ENCODE measurements at places on chromosomes 3 and 15.

- DNase-seq = no peak
Measured at GRCh38 chr15:33730815-33731214, 237.5 kb upstream of the CHRM5 start.

DNA sequence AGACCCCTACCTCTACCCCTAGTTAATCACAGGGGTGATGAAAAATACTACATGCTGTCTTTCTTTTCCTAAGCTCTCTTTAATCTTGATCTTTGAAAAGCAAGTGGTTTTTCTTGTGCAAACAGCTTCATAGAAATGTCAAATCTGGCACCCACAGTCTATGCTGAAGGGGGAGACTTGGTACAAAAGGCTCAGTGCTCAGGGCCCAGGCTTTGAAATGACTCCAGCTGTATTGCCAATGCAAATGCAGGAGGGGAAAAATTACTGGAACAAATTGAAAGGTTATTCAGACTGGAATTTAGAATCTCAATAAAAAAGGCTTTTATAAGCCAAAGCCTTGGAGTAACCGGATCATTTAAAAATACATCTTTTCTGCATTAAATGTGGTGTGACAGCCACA lies 223.9 kb downstream of the LRTM1 start:
- no peak for DNase-seq

- DNase-seq = no peak
Measured at GRCh38 chr15:47565949-47566348, 151.4 kb upstream of the SEMA6D start.

- no peak for DNase-seq
Measured at GRCh38 chr3:10116138-10116460, 624 bp downstream of the BRK1 start.

DNA sequence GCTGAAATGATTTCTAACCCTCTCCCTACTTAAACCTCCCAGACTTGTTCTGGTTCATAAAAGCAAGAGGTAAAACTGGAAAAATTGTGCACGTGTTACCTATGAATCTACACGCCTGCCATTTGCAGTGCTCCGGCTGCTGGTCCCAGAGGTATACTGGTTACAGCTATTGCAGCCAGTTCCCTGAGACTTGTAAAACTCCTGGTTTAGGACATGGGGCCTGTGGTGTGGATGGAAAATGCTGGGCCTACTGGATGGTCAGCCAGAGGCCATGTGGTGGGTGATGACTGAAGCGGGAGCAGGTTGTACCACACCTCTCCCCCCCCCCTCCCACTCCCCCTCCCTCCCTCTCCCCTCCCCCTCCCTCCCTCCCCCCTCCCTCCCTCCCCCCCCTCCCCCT lies 45.0 kb downstream of the SENP2 start:
- DNase-seq = no peak

GRCh38 chr15:68672781-68673205 lies 94.0 kb downstream of the CORO2B start:
- DNase-seq = no peak

- DNase-seq = no peak
Measured at GRCh38 chr15:99435113-99435695, 130.6 kb upstream of the MEF2A start.

DNA sequence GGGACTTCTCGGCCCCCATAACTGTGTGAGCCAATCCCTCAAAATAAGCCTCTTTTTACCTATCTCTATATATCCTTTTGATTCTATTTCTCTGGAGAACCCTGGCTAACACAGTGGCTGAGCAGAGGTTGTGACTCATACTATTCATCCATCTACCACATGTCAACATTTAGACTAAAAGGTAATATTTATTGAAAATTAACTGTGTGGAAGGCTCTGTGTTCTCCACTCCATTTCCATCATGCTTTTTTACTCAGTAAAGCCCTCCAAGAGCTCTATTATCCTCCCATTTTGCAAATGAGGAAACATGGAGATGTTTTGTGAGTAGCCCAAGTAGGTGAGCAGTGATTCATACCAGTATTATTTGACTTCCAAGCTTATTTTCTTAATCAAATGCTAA lies 217.9 kb upstream of the DCBLD2 start:
- DNase-seq = no peak

DNA sequence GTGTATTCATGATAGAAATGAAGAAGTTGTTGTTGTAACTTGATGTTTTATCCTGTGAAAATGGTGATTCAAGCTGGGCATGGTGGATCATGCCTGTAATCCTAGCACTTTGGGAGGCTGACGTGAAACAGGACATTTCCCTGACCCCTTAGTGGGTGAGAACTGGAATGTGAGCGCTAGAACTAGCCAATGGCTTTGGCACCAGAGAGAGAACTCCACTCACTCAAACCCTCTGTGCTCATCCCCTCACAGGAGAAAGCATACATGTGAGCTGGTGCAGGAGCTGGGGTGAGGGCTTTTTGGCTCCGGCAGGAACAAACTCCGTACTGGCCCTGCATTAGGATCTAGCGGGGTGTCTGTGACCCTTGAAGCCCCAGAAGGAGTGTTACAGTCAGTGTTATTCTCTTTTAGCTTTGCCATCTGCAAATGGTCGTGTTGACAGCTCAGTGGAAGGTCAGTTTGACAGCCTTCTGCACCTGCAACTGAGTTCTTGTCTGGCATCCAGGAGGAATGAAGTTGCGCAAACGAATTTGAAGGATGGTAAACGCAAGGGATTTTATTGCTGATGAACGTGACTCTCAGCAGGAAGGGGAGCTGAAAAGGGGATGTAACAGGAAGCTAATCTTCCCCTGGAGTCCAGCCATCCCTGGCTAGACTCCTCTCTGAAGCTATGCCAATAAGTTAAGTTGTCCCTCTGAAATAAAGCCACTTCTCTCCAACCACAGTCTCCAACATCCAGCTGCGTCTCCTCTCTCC lies 1016.6 kb upstream of the CADM2 start:
- DNase-seq = no peak

GRCh38 chr15:23472678-23473077 lies 25.6 kb upstream of the GOLGA6L2 start:
- no peak for DNase-seq

GRCh38 chr3:13005301-13005700 lies 67.9 kb downstream of the IQSEC1 start:
- no peak for DNase-seq

DNA sequence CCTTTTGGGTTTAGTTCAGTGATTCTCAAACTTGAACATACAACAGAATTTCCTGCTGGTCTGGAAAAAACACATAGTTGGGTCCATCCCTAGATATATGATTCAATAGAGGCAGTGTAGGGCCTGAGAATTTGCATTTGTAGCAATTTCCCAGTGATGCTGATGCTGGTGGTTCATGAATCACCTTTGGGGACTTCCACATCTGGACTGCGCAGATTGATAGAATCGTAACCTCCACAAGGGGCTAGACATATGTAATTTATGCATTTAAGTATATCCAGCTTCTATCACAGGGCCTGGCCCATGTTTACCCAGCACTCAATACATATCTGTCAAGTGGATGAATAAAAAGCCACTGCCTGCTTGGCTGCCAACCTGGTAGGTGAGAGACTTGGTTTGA lies 33.8 kb upstream of the SUCLG2 start:
- DNase-seq = no peak

DNA sequence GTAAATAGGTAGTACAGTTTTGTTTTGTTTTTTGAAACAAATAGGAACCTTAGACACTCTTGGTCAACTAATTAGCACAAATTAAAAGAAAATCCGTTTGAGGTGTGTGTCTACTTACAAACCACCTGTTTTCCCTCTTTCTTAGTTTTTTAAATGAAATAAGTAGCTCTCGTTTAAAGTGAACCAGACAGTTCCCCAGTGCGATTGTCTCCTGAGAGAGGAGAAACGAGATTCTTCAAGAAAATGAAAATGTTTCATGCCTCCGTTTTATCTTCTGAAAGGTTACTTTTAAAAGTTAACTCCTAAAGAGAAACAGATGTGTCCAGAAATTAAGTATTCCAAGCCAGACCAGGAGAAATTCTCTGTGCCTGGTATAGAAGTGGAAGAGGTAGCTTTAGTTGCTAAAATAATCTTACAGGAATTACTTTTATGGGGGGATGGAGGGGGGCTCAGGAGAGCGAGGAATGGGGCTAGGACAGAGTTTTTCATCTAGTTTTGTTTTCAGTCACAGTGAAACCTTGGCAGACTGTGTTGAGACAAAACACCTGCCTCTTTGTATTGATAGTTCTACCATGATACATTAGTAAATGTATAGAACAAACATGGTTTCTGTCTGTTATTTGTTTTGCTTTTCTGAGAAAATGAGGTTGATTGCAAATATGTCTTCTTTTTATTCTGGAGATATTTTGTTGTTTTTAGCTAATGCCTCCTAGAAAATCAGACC lies 155.1 kb upstream of the CNTN4 start:
- no peak for DNase-seq

- no peak for DNase-seq
Measured at GRCh38 chr15:62858343-62858742, 184.2 kb upstream of the TPM1 start.

DNA sequence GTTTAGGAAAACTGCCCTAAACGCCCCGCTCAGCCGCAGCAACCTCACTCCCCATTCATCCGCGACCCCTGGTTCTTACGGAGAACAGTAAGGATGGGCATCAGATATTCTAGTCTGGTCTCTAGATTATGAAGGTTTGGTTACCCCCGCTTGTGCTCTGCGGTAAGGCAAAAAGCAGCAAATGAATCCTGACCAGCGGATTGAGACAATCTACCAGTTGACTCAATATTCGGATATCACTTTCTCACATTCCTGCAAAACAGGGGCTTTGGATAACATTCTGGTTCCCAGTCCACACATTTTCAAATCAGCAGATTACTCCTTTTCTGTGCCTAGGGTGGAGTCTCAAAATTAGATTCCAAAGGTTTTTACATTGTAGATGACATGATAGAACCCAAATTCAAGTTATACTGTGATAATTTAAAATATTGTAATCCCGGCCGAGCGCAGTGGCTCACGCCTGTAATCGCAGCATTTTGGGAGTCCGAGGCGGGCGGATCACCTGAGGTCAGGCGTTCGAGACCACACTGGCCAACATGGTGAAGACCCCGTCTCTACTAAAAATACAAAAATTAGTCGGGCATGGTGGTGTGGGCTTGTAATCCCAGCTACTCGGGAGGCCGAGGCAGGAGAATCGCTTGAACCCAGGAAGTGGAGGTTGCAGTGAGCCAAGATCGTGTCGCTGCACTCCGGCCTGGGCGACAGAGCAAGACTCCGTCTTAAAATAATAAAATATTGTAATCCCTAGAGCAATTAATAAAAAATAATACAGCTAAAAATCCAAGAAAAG lies 1.1 kb upstream of the CYFIP1 start:
- no peak for DNase-seq

DNA sequence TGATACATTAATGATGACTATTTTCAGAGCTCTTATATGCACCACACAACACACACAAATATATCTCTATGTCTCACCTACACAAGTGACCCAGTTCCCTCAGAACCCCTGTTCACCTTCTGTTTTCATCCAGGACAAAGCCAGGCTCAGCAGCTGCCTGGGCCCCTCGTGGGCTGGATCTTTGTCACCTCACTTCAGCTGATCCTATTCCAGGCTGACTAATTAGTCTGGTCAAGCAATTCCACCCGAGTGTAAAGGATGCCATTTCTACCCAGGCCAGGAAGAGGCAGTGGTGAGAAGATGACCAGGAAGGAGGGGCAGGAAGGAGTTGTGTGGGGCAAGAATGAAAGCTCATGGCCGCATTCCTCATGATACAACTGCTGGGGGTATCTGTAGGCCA lies 62.3 kb downstream of the DHX30 start:
- no peak for DNase-seq

GRCh38 chr3:62502315-62503300 lies 129.3 kb upstream of the FEZF2 start:
- no peak for DNase-seq

GRCh38 chr15:69810431-69811354 lies 287.0 kb downstream of the TLE3 start:
- no peak for DNase-seq

DNA sequence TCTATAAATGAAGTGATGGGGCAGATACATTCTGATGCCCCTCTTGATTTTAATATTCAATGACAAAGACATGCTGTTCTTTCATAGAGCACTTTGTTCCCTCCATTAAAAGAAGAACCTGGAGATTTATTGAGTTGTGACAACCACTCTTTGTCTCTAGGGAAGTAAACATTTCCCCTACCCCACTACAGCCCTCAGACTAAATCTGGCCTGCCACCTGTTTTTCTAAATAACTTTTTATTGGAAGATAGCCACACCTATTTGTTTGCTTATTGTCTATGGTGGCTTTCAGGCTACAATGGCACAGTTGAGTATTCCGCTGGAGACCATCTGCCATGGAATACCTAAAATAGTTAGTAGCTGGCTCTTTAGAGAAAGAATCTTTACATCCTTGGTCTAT lies 41.2 kb upstream of the ZNF385D start:
- DNase-seq = no peak

GRCh38 chr3:96267577-96267976 lies 546.8 kb upstream of the EPHA6 start:
- DNase-seq = no peak

DNA sequence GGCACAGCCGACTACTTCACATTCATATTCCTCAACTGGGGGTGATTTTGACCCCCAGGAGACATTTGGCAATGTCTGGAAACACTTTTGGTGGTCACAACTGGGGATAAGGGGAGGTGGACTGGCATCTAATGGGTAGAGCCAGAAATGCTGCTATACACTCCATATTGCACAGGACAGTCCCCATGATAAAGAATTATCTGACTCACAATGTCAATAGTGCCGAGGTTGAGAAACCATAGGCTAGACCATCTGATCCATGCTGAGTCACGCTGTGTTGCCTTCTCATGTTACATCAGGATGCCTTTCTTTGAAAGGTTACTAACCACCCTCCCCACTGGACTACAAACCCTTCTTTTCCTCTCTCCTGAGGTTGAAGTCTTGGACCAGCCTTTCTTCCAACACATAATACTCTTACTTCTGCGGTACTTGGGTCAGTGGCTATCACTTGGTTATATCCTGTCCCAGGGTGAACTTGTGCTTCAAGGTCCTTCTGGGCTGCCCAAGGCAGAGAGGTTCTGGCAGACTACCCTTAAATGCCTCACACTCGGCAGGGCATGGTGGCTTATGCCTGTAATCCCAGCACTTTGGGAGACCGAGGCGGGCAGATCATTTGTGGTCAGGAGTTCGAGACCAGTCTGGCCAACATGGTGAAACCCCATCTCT lies 68.8 kb downstream of the CTNNB1 start:
- no peak for DNase-seq

Data from activated T-cell treated with anti-CD3 and anti-CD28 coated beads for 48 hours (primary cell).